ENCODE measurements at places on chromosomes 11 and 22.

DNA sequence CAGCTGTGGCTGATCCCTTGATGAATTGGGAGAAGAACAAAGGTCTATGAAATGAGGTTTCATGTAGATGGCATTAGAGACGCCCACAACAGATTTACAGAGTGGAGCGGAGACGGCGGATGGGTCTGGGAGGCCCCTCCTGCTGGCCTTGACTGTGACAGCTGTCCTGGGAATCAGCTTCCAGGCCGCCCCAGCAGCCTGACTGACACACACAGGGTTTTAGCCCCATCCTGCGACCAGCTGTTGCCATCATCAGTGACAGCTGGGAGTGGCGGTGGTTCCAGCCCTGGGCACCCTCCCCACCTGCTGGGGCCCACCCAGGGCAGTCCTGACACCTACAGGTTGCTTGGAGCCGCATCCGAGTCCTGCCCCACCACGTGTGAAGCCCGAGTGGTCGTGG, 64.0 kb upstream of the PPP6R3 start:
- DNase-seq, result no peak

- DNase-seq, result peak; percentile 80
Observed at GRCh38 chr11:73647459-73648100, 1.2 kb downstream of the PLEKHB1 start.

DNA sequence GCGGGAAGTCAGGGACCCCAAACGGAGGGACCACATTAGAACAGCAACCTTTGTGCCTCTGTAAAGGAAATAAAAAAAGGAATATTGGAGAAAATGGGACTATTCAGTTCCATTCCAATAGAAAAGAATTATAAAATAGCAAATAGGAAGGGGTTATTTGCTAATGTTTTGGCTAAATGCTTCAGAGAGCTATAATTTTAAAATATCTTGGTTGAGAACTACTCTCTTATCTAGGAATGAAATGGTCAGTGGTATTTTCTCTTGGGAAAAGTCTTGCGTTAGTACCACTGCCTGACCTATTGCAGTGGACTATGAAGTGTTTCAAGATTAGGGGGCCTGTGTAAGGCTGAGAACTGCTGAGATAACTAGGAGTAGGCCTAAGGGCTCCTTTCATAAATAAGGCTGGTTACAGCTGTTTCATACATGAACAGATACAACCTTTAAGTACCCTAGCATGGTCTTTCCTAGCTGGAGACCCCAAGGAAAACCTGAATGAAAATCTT, 6.9 kb upstream of the WEE1 start:
- no peak for DNase-seq

- DNase-seq, result no peak
Observed at GRCh38 chr11:134656861-134657540, 245.0 kb upstream of the B3GAT1 start.

GRCh38 chr11:68841718-68842426, at the start of gene CPT1A:
Gene CPT1A, minus strand, starts transcription at chr11:68841916. Its CDS starts 26,442 bp downstream, at chr11:68815474.
- peak; percentile 53 for DNase-seq

GRCh38 chr11:129652835-129653234, 162.8 kb upstream of the TMEM45B start:
- DNase-seq, result no peak

DNA sequence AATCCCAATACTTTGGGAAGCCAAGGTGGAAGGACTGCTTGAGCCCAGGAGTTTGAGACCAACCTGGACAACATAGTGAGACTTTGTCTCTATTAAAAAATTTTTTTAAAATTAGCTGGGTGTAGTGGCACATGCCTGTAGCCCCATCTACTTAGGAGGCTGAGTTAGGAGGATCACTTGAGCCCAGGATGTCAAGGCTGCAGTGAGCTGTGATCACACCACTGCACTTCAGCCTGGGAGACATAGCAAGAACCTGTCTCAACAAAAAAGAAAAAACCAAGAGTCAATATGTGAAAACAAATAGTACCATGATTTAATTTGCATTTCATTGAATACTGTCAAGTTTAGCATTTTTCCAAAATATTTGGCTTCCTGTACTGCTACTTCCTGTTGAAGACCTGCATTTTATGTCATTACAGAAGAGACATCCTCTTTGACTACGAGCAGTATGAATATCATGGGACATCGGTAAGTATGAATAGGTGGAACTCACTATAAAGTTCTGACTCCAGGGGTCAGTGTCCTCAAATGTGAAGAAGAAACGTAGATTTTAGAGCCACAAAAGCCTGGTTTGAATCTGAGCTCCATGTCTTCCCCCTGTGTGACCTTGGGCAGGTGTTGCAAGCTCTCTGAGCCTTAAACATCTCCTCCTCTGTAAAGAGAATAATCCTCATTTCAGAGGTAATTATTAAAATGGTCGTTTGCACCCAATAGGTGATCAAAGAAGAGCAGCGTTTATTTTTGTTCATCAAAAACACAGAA, 16.0 kb downstream of the CDC45 start:
- no peak for DNase-seq

DNA sequence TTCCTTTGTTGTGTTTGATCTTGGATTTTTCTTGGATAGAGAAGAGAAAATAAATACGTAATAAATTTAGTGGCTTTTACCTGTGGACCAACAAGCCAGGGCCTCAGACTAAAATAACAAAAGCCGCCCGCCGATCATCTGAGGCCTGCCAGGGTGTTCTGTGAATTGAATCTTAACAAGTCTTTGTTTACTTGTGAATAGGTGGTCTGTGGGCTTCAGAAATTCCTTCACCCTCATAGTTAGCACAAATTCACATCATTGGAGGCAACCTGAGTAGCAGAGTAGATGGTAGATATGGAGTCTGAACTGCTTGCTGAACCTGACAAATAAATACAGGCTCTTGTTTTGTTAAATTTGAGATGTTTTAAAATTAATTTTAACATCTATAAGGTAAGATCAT, 176.3 kb upstream of the MTNR1B start:
- no peak for DNase-seq

- peak; percentile 23 for DNase-seq
Observed at GRCh38 chr22:36860821-36861659, at the start of gene NCF4. Gene NCF4, plus strand, starts transcription at chr22:36861006. Its CDS starts 166 bp downstream, at chr22:36861172.

DNA sequence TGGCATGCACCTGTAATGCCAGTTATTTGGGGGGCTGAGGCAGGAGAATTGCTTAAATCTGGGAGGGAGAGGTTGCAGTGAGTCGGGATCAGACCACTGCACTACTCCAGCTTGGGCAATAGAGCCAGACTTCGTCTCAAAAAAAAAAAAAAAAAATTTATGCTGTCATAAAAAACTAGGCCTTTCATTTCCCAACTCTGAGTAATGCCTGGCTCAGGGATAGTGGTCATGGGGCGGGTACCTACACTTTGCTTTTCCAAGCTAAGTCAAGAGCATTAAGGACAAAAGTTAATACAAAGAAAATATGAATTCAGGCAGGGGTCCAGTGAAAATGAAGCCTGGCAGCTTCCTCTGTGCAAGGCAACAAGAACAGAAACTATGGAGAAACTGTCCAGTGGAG, 16.3 kb downstream of the CPSF7 start:
- DNase-seq, result no peak

All from stimulated activated CD4-positive, alpha-beta T cell treated with anti-CD3 and anti-CD28 coated beads, Interleukin-2, amount 100 ng/mL, for 48 hours (primary cell).